HuH-7.5 (cell line): ENCODE measurements at places on chromosomes 2 and 18.

GRCh38 chr2:149765636-149766035, 178.1 kb upstream of the MMADHC start:
- no peak for DNase-seq

DNA sequence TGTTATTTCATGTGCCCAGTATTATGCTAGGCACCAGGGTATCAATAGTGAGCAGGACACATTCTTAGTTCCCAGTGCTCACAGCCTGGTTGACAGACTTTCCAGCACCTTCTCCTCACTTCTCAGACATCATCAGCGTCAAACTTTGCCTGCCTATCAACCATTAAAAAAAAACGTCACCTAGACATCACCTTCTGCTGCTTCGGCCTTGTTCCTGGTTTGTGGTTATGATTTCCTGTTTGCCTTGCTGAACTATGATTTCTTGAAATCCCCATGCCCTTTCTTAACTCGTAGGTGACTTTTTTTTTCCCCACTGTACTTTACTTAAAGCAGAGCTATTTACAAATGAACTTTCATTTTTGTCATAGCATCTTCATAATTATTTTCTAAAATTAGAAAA, 60.4 kb upstream of the NABP1 start:
- DNase-seq = no peak

GRCh38 chr18:48228301-48228715, 180.9 kb downstream of the ZBTB7C start:
- no peak for DNase-seq

GRCh38 chr2:64442277-64442676, 11.7 kb upstream of the LGALSL start:
- DNase-seq = no peak

DNA sequence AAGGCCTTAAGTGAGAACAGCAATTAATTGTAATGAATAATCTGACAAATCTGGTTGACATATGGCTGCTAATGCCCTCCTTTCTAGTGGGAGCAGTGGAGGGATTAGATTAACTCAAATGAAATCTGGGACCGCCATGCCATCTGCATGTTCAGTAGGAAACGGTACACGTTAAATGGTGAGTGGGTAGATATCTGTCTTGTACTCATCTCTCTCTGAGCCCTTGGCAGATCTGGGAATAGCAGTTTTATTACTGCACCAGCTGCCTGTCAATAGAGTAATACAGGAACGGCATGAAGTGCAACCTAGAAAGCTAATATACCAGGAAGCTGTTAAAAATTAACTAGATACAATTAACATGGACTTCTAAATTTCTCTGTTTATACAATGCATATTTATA, 258.8 kb downstream of the GPD2 start:
- DNase-seq = no peak

DNA sequence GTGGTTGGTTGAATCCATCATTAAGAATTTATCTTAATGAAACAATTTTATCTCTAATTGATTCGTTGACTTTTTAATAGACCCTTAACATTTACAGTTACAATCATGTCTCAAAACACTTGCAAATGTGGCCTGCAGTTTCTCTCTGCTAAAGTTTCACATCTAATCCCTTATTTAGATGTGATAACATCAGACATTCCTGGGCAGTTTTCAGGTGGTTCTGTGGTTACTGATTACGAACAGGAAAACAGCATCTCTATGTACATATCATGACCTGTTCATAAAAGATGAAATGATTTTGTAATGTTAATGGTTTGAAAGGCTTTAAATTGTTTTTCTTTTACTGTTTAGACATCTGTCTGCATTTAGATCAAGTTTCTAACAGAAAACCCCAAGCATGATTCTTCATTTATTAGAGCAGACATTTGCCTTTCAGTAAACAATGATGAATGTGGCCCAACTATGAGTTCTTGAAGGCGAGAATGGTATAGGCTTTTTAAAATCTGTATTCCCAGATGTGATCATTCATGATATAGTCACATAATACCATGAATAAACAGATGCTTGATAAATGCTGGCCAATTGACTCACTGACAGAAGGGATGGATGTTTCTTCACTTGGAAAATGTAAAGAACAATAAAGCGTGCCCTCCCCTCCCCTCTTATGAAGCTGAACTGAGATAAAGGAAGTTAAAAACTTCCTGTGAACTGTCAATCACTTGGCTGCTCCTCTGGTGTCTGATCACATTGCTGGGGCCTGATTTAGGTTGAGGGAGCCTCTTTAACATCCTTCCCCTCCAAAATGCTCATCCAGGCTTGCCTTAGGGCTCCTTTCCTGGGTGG, 3.5 kb downstream of the CAPN14 start:
- DNase-seq = no peak

- DNase-seq = no peak
Measured at GRCh38 chr18:47847635-47848034, 82.8 kb downstream of the SMAD2 start.

GRCh38 chr2:226742347-226742746, 57.3 kb downstream of the IRS1 start:
- DNase-seq = no peak

DNA sequence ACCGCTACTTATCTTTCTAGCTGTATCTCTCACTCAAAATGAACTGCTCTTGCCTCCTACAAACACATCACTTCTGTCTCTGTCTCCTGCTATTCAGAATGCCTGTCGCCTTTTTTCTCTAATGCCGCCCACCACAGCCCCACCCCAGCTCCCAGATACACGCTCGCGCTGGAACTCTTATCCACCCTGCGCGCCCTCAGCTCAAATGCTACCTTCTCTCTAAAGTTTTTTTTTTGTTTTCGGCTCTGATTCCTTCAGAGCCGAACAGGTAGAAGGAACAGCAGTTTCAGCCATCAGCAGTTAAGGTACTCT, 3.9 kb upstream of the SOS1 start:
- DNase-seq = no peak
